ENCODE measurements at places on chromosomes 6 and 20. TPM values are rescaled to one million over a fixed set of nuclear protein-coding genes. Genes with fewer than 3 reads are reported as not detected.

Gene GJA1
- total RNA-seq: 512 TPM

Gene HSPA12B
- total RNA-seq: under 0.01 TPM

Gene SCGN
- total RNA-seq: not detected

Gene SPATS1
- not detected for total RNA-seq

Gene BPIFB4
- not detected for total RNA-seq

Gene OR2B3
- not detected for total RNA-seq

Gene ARG1
- total RNA-seq: not detected

Gene BMP7
- not detected for total RNA-seq

Gene CLVS2
- total RNA-seq: not detected

Gene KIAA0408
- total RNA-seq: 1.3 TPM

- DNase-seq: no peak
Observed at GRCh38 chr6:128505603-128506002, 14.8 kb downstream of the PTPRK start.

- DNase-seq: no peak
Observed at GRCh38 chr20:62080249-62080990, 14.7 kb upstream of the TAF4 start.

DNA sequence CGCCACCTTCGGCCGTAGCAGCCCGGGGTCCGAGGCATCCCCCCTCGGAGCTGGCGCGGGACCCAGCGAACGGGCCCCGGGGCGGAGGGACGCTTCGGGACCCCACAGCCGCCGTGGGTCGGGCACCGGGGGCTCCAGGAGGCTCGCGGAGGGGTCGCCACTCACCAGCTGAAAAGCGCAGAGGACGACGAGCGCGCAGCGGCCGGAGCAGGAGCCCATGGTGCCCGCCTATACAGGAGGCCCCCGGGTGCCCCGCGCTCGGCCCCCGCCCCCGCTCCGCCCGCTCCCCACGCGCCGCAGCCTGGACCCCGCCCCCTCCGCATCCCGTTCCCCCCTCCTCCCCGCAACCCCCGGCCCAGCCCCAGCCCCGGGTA lies at the start of gene NKAIN4:
Gene NKAIN4 (minus strand): TSS at position 232 of the 374 bp plus-strand sequence. CDS start 13 bp downstream, at position 219.
- no peak for DNase-seq

DNA sequence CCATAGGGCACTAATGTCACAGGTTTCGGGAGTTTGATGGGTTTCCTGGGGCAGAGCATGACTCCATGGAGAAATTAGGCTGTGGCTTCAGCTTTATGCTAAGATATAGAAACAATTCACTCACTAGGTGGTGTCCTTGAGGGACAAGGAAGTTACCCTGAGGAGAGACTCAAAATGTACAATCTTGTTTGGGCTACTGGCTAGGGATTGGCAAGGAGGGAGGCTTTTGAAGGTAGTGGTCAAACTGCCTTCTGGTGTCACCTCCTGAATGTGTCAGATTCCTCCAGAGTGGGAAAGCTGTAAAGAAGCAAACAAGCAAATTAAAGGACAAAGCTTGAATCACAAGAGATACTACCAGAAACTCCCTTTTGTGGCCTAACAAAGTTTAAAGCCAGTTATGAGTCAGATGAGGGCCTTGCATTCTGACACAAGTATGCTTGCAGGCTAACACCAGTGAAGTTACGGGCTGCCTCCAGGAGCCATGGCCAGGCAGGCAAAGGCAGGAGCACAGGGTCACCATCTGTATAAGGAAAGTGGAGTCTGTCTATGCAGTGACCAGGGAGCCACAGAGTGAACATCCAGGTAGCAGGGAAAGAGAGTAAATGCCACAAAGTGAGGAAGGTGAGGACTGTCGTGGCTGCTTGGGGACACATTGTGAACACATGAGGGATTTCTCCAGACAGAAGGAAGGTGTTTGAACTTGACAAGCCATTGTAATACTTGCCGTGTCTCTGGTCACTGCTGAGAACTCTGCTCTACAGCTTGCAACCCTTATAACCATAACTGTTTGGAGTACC lies 107.7 kb upstream of the DTNBP1 start:
- peak; percentile 50 for DNase-seq

DNA sequence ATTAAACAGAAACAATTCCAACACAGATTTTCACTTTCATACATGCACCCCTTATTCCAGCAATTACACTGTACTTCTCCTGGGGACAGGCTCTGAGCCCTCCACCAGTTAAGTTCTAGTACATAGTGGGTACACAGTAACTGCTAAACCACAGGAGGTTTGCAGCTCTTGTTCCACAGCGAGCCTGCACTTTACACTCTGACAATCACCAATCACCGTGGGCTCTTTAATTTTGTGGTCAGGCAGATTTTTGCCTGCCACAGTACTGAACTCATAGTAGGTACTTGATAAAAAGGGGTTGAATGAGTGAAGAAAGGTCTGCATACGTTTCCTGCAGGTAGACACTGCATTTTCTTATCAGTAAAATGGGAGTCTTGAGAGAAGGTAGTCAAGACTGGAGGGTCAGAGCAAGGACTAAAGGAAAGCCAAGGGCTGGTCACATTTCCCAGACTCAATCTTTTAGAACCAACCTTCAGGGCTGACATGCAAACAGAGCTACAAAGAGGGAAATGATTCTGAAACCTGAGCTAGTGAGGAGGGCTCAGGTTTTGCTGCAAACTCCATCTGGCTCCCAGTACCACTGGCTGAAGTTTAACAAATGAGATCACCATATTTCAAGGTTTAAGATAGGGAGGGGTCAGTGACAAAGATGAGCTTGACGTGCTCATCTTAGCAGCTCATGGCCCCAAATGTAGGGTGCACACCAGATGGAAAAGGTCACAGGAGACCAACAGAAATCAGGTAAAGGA lies 404.6 kb downstream of the BTBD9 start:
- no peak for DNase-seq

- DNase-seq: no peak
Observed at GRCh38 chr6:39752835-39753724, 27.9 kb upstream of the KIF6 start.

DNA sequence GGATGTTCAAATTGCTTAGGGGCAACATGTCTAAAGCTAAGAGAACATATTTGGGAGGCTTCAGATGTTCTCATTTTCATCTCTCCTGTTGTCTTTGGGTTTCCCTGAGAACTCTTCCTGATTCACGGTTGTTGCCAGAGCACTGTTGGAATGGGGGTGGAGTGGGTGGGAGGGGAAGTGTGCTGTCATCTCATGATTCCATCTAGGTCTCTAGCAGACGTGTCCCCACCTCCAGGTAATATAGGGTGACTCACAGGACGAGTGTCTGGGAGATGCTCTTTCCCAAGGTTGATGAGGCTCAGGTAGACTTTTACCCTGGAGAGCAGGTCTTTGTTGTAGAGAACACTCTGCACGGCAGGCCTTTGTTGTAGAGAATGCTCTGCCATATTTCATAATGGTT lies 636.9 kb downstream of the QKI start:
- no peak for DNase-seq

DNA sequence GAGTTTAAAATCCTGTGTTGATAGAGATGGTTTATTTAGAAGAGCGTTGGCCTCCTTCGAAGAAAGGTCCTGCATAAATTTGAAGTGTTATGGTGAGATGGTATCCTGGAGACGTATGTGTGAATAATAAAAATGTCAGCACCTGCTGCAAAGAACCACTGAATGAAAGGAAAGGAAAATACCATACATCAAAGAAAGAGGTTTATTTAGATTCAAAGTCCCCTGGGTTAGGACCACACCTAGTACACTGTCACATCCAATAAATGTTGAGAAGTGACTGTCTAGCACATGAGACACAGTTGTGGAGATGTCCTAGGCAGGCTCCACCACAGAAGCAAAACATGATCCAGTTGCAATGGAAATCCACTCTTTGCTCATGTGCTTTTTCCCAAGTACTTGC lies 214.7 kb downstream of the PAX1 start:
- no peak for DNase-seq

- peak; percentile 58 for DNase-seq
Observed at GRCh38 chr6:107246972-107247615, 131.8 kb upstream of the BEND3 start.

- no peak for DNase-seq
Observed at GRCh38 chr6:149387779-149388512, 12.1 kb upstream of the SUMO4 start.

DNA sequence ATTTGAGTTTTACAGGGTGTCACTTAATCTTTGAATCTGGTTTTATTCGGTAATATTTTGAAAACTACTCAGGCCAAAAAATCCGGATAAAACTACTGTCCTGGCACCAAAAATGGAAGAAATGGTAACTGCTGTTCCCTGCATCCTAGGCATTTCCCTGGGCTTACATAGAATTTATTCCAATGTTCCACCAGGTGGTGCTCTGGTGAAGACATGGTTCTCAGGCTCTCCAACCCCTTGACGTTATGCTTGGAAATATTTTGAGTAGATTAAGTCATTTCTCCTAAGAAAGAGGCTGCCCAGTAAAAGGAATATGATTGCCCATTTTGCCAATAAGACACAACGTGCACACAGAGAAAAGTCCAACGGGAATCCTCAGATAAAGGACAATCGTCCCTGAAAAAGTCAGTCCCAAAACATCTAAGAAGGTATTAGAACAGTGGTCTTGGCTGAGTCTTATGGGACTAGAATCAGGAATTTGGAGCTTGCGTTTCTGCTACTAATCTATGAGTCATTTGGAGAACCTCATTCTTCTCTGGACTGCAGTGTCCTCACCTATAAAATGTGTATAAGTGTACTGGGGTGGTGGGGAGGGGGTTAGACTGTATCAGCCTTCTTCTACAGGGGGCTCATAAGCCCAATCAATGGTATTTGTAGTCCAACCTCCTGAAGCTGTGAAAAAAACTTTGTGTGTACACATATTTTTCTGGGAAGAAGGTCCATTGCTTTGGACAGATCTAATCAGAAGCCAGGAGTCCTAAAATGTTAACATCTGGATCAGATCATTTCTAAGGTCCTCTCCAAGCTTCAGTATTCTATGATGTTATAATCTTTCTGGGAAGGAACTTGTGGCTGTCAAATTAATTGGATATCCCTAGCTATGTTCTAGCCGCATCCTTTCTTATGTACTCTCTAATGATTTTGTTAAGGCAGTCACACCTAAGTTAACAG lies 131.0 kb upstream of the BMP2 start:
- DNase-seq: peak; percentile 75

Measured in fibroblast of villous mesenchyme (primary cell).